Kidney (tissue), 22 donors: ENCODE measurements at places on chromosomes 5 and 9. TPM values are rescaled to one million over a fixed set of nuclear protein-coding genes. Genes with fewer than 3 reads are reported as not detected.

GRCh38 chr9:83379045-83379444 lies 159.2 kb downstream of the FRMD3 start:
- no peaks in the 10 kb centered on the region for H3K27me3 ChIP-seq
- no peak overlapping the region for H3K4me3 ChIP-seq
- DNase-seq: no peak
- H3K4me1 ChIP-seq: no peaks in the 10 kb centered on the region
- no peaks in the 10 kb centered on the region for H3K36me3 ChIP-seq

- peak; percentile 47 for DNase-seq
- peaks cover 5% of the 10 kb centered on the region for H3K27me3 ChIP-seq
- no peaks in the 10 kb centered on the region for H3K36me3 ChIP-seq
- H3K4me3 ChIP-seq: no peak overlapping the region
- H3K4me1 ChIP-seq: no peaks in the 10 kb centered on the region
Measured at GRCh38 chr5:180673371-180674089, 24.1 kb upstream of the FLT4 start.

- no peaks in the 10 kb centered on the region for H3K27me3 ChIP-seq
- peaks cover 3% of the 10 kb centered on the region for H3K36me3 ChIP-seq
- no peak overlapping the region for H3K4me3 ChIP-seq
- H3K27ac ChIP-seq: no peak overlapping the region
Measured at GRCh38 chr5:72223371-72223770, 96.7 kb downstream of the MRPS27 start.

- no peak for DNase-seq
- H3K4me1 ChIP-seq: no peaks in the 10 kb centered on the region
- H3K36me3 ChIP-seq: no peaks in the 10 kb centered on the region
- no peak overlapping the region for H3K27ac ChIP-seq
- no peaks in the 10 kb centered on the region for H3K27me3 ChIP-seq
Measured at GRCh38 chr5:137015540-137016116, 483.5 kb downstream of the SPOCK1 start.

DNA sequence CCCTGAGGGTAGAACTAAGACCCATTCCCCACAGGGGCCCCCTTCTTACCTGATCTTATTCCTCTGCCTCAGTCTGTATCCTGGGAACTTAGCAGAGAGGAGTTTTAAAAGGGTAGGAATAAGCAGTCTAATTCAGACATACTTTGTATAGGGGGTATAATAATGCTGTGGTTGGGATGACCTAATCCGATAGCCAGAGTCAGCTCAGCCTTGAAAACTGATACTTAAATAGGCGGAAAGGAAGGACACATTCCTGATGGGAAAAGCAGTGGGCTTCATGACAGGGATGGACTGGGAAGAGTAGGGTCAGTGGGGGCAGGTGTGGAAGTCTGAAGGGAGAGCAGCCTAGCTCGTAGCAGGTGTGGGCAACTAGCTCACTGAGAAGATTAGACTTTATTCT lies 52.2 kb upstream of the TESK1 start:
- peaks cover 19% of the 10 kb centered on the region for H3K4me1 ChIP-seq
- H3K36me3 ChIP-seq: peaks cover 3% of the 10 kb centered on the region
- H3K4me3 ChIP-seq: no peak overlapping the region
- H3K27ac ChIP-seq: no peak overlapping the region
- H3K27me3 ChIP-seq: no peaks in the 10 kb centered on the region

DNA sequence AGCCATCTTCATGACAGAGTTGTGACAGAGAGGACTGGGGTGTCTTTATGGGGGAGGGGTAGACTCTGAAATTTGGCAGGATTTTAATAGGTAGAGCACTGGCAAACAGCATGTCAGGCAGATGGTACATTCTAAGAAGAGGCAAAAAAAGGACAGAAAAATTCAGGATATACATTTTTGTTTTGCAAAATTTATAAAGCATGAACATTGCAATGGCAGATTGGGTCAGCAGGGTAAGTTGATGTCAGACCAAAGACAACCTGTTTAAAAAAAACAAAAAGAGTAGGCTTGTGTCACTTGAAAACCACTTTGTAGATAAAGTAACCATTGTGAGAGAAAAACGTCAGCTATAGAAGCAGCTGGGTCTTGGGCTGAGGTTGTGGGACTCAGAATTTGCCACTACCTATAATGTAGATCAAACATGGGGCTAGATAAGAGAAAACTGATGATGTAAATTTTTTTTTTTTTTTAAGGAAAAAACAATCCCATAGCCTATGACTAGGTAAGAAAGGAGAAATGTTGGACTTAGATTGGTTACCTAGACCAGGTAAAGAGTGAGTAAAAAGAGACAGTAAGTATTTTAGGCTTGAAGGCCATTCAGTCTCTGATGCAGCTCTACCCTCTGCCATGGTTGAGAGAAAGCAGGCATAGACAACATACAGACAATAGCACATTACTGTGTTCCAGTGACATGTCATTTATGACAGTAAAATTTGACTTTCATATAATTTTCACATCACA lies 8.3 kb downstream of the CAMK4 start:
- H3K4me3 ChIP-seq: no peak overlapping the region
- no peaks in the 10 kb centered on the region for H3K4me1 ChIP-seq
- no peaks in the 10 kb centered on the region for H3K27me3 ChIP-seq
- no peak for DNase-seq
- no peak overlapping the region for H3K27ac ChIP-seq

DNA sequence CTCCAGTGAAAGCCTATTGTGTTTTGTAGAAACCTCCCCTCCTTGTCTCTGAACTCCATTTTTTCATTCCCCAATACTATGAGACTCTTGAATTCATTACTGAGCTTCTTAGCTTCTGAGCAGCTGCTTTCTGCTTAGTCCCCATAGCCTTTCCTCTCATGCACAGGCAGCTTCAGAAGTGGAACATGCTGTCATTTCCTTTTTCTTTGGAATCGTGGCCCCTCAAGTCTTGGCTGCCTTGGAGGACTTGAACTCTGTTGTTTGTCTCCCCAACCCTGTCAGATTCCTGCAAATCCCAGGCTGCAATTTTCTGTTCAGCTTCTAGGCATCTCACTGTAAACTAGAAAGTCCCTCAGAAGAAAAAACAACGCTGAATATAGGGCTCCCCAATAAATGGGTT lies 268.5 kb downstream of the ARRDC3 start:
- DNase-seq: peak; percentile 39
- peaks cover 3% of the 10 kb centered on the region for H3K4me1 ChIP-seq
- H3K4me3 ChIP-seq: no peak overlapping the region
- H3K27ac ChIP-seq: no peak overlapping the region
- H3K27me3 ChIP-seq: no peaks in the 10 kb centered on the region
- H3K36me3 ChIP-seq: no peaks in the 10 kb centered on the region

DNA sequence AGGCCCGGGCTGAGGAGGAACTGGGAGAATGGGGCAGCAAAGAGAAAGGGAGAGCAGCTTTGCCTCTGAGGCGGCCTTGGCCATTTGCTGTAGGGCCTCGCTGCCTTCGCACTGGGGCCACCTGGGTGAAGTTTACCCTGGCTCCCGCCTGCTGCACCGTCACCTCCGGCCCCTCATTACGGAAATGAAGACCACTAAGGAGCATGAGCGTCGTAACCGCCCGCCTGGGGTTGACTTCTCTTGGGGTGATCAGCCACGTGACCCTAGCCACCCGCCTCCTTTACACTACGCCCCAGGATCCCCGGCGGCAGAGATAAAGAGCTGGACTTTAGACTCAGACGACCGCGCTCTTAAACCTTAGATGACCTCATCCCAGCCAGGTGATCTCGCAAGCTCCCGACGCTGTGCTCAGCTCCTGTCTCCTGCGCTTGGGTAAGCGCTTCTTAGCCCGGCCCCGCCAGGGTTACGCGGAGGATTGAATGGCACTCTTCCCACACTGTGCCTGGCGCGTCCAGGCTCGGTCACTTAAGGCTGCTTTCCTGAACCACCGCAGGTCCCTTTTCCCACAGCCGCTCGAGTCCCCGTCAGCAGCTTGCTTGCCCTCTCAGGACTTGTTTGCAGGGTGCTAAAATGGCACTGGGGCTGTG lies 107.9 kb upstream of the LARP1 start:
- no peaks in the 10 kb centered on the region for H3K36me3 ChIP-seq
- no peak overlapping the region for H3K27ac ChIP-seq
- H3K27me3 ChIP-seq: no peaks in the 10 kb centered on the region

DNA sequence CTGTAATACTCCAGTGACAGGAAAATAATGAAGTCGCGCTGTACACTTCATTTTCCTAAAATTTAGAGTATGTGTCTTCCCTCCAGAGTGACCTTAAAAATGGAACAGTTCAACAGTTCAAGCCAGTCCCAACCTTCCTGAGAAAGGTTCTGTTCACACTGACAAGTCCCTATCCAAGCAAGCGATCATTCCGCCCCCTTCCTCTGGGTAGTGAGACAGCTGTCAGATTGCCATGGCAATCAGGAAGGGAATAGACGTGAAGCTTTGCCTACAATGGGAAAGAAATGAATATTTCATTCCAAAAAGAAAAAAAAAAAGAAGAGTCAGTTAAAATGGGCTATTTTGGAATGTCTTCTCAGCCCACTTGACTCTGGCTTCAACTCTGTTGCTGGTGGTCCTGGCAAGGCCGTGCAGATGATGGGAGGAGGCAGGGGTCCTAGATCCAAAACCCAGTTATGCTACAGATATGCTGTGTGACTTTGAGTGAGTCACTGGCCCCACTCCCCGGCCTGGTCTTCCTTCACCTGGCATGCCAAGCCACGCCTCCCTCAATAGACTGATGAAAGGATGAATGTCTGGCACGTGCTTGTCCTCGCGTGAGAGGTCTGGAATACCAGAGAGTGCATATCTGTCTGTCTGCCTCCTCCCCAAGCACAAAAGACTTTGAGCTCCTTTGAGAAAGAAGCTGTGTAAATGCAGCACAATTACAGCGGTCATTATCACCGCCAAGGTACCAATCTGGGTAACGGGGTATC lies 165.8 kb upstream of the WWC1 start:
- H3K27ac ChIP-seq: no peak overlapping the region
- H3K4me1 ChIP-seq: no peaks in the 10 kb centered on the region
- H3K27me3 ChIP-seq: no peaks in the 10 kb centered on the region
- DNase-seq: no peak

- no peak for DNase-seq
- no peaks in the 10 kb centered on the region for H3K4me1 ChIP-seq
- H3K36me3 ChIP-seq: no peaks in the 10 kb centered on the region
- no peak overlapping the region for H3K27ac ChIP-seq
- no peak overlapping the region for H3K4me3 ChIP-seq
Measured at GRCh38 chr9:102855641-102856040, 139.5 kb upstream of the CYLC2 start.

GRCh38 chr5:32174011-32174870 lies at the start of gene GOLPH3:
Gene GOLPH3 (minus strand): TSS chr5:32174319. CDS start chr5:32174034, 285 bp downstream.
- H3K27me3 ChIP-seq: no peaks in the 10 kb centered on the region
- H3K36me3 ChIP-seq: peaks cover under 1% of the 10 kb centered on the region
- peaks cover 5% of the 10 kb centered on the region for H3K4me1 ChIP-seq
- H3K27ac ChIP-seq: peak within 1 kb of the TSS; percentile 95
- H3K4me3 ChIP-seq: peak within 1 kb of the TSS; percentile 70
- DNase-seq: peak; percentile 95

DNA sequence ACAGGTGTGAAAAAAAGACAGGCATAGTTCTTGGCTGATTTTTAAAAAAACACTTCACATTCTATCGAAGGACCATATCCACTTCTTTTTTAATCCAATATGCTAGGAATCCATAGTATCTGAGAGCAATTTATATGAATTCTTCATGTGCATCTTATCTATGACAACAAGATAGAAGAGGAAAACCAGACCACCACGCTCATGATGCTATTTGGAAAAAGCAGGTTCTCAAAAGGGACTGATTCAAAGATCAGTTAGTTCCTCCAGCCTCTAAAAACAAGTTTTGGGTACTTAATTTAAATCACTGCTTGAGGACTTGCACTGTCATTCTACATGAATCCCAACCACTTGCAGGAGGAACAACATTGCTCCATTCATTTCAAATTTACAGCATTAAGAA lies 6.3 kb downstream of the MEF2C start:
- no peaks in the 10 kb centered on the region for H3K4me1 ChIP-seq
- no peaks in the 10 kb centered on the region for H3K27me3 ChIP-seq
- H3K36me3 ChIP-seq: no peaks in the 10 kb centered on the region
- H3K4me3 ChIP-seq: no peak overlapping the region

GRCh38 chr5:138898742-138899141 lies 23.6 kb upstream of the LRRTM2 start:
- H3K27ac ChIP-seq: no peak overlapping the region
- H3K4me3 ChIP-seq: no peak overlapping the region
- H3K4me1 ChIP-seq: no peaks in the 10 kb centered on the region
- H3K36me3 ChIP-seq: no peaks in the 10 kb centered on the region
- no peaks in the 10 kb centered on the region for H3K27me3 ChIP-seq

DNA sequence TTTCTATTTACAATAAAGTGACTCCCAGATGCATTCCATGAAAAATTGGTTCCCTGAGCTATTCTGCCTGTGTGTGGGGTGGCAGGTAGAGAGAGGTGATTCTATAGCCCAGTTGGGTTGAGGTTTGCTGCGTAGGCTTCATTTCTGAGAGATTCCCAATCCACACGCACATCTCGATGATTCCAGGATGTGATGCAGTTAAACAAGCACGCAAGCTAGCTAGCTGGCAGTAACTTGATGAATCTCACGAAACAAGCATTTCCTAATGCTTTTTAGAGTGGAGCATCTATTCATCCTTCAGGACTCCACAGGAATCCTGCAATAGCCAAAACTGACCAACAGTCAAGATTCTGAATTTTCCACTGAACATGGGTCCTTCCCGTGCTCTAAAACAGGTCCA lies 43.8 kb upstream of the CER1 start:
- H3K27ac ChIP-seq: no peak overlapping the region
- DNase-seq: no peak
- H3K4me3 ChIP-seq: no peak overlapping the region
- H3K27me3 ChIP-seq: no peaks in the 10 kb centered on the region
- peaks cover 8% of the 10 kb centered on the region for H3K36me3 ChIP-seq

- H3K4me1 ChIP-seq: no peaks in the 10 kb centered on the region
- H3K27me3 ChIP-seq: no peaks in the 10 kb centered on the region
- no peak overlapping the region for H3K4me3 ChIP-seq
- DNase-seq: no peak
- peaks cover 6% of the 10 kb centered on the region for H3K36me3 ChIP-seq
Measured at GRCh38 chr9:130222833-130223232, 42.7 kb upstream of the HMCN2 start.

DNA sequence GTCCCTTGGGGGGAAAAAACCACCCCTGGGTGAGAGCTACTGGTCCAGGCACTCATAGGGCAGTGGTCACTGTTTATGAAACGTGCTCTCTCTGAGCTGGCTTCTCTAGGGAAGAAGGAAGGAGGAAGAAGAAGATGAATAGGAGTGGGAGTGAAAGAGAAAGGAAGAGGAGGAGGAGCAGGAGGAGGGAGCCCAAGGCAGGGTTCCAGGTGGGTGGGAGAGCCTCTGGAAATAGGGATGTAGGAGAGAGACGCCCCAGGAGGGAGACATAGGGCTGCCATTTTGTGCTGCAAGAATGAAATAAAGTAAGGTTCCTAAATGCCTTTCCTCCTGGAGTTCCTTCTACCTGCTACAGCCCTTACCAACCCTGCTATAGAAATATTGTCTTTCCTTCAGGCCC lies 65.7 kb downstream of the PCDH1 start:
- no peaks in the 10 kb centered on the region for H3K36me3 ChIP-seq
- no peak overlapping the region for H3K27ac ChIP-seq
- no peaks in the 10 kb centered on the region for H3K4me1 ChIP-seq
- no peaks in the 10 kb centered on the region for H3K27me3 ChIP-seq

ITK gene
- 14.0 TPM for total RNA-seq

FBXO4 gene
- 12.8 TPM for total RNA-seq

SLIT3 gene
- total RNA-seq: 54.1 TPM

FOXD4L6 gene
- not detected for total RNA-seq

CDO1 gene
- 3.0 TPM for total RNA-seq

FCN1 gene
- 13.0 TPM for total RNA-seq

BOD1 gene
- total RNA-seq: 32.5 TPM

GABRA1 gene
- not detected for total RNA-seq

QRFP gene
- total RNA-seq: not detected

PPP1R26 gene
- total RNA-seq: 22.0 TPM

SPINK7 gene
- not detected for total RNA-seq

SLC25A2 gene
- total RNA-seq: 0.94 TPM
